CD14-positive monocyte (primary cell): ENCODE measurements at places on chromosomes 2 and 18. TPM values are rescaled to one million over a fixed set of nuclear protein-coding genes. Genes with fewer than 3 reads are reported as not detected.

ITPRIPL1 gene
- 0.18 TPM for polyA plus RNA-seq

EXOC6B gene
- polyA plus RNA-seq = 2.1 TPM

REG3A gene
- not detected in 2 replicates for polyA plus RNA-seq

ANKRD30B gene
- polyA plus RNA-seq = not detected

TUBA4A gene
- 81.9 TPM for polyA plus RNA-seq

SNRNP27 gene
- polyA plus RNA-seq = 54.8 TPM

ECEL1 gene
- not detected for polyA plus RNA-seq

TCF7L1 gene
- polyA plus RNA-seq = not detected

RAPGEF4 gene
- polyA plus RNA-seq = not detected in 2 replicates

EFR3B gene
- polyA plus RNA-seq = not detected

GLI2 gene
- not detected for polyA plus RNA-seq

LIMS3 gene
- polyA plus RNA-seq = 0.53 and 0.94 TPM in 2 replicates

POTEC gene
- polyA plus RNA-seq = not detected

PLCD4 gene
- 0.04 TPM for polyA plus RNA-seq

PAX8 gene
- polyA plus RNA-seq = 0.47 and 0.59 TPM in 2 replicates

VIT gene
- not detected in 2 replicates for polyA plus RNA-seq

SLC16A14 gene
- polyA plus RNA-seq = not detected
